Hepatocyte (in vitro differentiated cells): ENCODE measurements at places on chromosomes 1 and 21. TPM values are rescaled to one million over a fixed set of nuclear protein-coding genes. Genes with fewer than 3 reads are reported as not detected.
A peak's percentile ranks its signal among the peaks of the same experiment; 100 is the strongest.

- no peak for DNase-seq
Observed at GRCh38 chr21:26275801-26276200, 105.2 kb upstream of the APP start.

- no peak for DNase-seq
Observed at GRCh38 chr1:200154069-200154767, 126.7 kb downstream of the NR5A2 start.

The SLC35F3 gene
- 0.43 and 1.3 TPM in 2 replicates for polyA plus RNA-seq

DNA sequence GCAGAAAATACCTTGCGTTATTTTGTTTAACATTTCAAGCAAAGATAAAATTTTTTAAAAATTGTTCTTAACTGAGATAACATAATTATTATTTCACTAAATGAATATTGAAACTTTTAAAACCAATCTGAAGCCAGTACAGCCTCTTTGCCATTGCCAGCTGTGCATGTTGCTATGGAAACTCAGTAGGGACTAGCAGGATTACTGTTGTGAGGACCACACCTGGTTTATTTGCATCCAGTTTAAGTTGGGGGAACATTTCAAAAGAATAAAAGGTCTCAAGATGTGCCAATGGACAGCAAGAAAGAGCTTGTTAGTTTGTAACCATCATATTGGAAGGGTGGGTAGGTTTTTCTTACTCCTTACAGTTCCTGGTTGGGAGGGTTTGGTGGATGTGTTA is 80.7 kb downstream of the POU2F1 start:
- no peak for DNase-seq

DNA sequence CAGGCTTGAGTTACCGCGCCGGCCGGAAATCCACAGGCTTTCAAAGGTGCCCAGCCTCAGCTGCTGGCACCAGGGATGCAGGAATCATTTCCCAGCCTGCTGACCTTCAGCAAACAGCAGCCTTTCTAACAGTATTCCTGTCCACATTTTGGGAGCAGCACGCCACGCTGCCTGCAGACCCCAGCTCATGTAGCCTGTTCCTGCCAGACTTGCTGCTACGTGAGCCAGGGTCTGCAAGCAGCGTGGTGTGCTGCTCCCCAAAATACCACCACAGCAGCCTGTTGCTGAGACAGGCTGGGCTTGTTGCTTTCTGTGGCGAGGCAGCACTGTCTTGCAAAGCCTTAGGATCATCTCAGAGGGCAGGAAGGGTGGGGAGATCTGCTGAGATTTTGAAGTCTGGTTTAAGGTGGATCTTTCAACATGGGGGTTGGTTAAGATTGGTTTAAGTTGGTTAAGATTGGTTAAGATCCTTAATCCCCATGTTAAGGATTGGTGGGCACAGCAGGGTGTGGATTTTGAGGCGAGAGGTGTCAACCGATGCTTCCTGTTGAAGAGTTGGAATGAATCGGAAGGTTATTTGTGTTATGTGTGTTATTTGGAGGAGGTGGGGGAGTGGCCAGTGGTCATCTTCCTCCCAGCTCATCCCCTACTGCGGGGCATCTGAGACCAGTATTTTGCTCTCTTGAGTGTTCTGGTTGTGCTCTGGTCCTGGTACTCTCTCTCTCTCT is 12.9 kb downstream of the FAAH start:
- no peak for DNase-seq

- no peak for DNase-seq
Observed at GRCh38 chr1:114109981-114110380, 43.7 kb downstream of the SYT6 start.

The SMCP gene
- polyA plus RNA-seq, result not detected in 2 replicates

- no peak for DNase-seq
Observed at GRCh38 chr1:109379422-109379821, 18.3 kb downstream of the SORT1 start.

GRCh38 chr1:22854688-22855565 is 117.7 kb downstream of the LACTBL1 start:
- no peak for DNase-seq

GRCh38 chr1:186511761-186512637 is 51.1 kb upstream of the PDC start:
- peak; percentile 27 for DNase-seq

The TDRD5 gene
- polyA plus RNA-seq, result not detected in 2 replicates

DNA sequence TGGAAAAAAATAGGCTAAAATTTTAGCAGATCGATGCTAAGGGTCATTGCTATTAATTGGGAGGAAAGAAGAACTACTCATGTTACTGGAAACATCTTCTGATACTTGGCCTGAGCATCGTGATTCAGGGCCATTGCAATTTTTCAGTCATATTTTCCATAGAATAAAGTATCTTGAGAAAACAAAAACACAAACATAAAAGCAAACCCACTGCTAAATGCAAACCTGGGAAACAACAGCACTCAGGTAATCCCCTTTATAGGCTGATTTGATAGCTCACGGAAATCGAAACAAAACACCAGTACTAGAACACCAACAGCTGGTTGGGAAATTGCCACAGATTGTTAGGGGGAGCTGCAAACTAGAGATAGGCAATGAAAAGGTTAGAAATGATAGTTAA is 172.9 kb upstream of the ESRRG start:
- DNase-seq, result no peak

The C21orf58 gene
- 6.8 and 6.9 TPM in 2 replicates for polyA plus RNA-seq

DNA sequence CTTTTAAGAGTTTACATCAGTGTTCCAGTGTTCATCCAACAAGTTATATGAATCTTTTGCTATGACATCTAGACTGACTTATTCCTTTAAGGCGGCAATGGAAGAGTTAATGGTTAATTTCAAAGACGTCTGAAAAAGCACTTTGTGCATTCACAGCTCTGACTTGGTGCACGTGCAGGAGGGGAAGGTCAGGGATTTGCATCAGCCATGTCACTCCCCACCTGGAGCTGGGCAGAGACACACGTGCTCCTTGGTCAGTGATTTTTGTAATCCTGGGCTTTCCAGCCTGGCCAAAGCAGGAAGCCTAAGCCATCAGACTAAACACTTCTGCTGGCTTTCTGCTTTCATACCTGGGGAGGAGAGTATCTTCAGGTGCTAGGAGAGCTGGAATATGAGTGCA is 96.3 kb downstream of the ST3GAL3 start:
- no peak for DNase-seq

GRCh38 chr1:80225510-80225909 is 1219.0 kb upstream of the ADGRL4 start:
- DNase-seq, result no peak

The TFAP2E gene
- polyA plus RNA-seq, result 0.81 TPM in 1 of 2 replicates, not detected in the other

DNA sequence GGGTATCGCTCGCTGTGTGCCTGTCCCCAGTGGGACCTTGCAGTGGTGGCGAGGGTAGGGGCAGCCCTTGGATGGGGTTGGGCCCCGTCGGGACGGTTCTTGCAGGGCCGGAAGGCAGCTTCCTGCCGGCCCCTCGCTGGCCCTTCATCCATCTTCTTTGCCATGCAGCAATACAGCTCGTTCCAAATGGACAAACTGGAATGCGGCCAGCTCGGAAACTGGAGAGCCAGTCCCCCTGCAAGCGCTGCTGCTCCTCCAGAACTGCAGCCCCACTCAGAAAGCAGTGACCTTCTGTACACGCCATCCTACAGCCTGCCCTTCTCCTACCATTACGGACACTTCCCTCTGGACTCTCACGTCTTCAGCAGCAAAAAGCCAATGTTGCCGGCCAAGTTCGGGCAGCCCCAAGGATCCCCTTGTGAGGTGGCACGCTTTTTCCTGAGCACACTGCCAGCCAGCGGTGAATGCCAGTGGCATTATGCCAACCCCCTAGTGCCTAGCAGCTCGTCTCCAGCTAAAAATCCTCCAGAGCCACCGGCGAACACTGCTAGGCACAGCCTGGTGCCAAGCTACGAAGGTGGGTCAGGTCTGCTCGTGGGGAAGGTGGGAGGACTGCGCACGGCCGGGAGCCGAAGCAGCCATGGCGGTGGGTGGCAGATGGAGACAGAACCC is 45.8 kb downstream of the SIM2 start:
- DNase-seq, result no peak

GRCh38 chr1:198377702-198378101 is 162.8 kb downstream of the ATP6V1G3 start:
- DNase-seq, result no peak

DNA sequence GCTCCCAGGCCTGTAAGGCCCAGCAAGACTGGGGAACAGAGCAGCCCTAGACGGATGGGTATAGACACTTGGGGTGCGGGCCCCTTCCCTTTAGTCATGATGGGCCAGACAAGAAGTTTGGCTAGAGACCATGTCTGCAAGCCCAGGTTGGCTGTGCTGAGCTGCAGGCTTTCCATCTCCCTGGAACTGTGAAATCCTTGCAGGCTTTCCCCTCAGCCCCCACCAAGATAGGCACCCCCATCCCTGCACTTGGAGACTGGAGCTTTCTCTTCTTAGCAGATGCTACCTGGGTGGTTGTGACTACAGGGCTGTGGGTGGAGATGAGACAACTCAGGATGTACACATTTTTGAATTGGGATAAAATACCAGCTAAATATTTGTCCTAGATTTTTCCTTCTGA is 110.3 kb downstream of the PTPRU start:
- DNase-seq, result no peak

DNA sequence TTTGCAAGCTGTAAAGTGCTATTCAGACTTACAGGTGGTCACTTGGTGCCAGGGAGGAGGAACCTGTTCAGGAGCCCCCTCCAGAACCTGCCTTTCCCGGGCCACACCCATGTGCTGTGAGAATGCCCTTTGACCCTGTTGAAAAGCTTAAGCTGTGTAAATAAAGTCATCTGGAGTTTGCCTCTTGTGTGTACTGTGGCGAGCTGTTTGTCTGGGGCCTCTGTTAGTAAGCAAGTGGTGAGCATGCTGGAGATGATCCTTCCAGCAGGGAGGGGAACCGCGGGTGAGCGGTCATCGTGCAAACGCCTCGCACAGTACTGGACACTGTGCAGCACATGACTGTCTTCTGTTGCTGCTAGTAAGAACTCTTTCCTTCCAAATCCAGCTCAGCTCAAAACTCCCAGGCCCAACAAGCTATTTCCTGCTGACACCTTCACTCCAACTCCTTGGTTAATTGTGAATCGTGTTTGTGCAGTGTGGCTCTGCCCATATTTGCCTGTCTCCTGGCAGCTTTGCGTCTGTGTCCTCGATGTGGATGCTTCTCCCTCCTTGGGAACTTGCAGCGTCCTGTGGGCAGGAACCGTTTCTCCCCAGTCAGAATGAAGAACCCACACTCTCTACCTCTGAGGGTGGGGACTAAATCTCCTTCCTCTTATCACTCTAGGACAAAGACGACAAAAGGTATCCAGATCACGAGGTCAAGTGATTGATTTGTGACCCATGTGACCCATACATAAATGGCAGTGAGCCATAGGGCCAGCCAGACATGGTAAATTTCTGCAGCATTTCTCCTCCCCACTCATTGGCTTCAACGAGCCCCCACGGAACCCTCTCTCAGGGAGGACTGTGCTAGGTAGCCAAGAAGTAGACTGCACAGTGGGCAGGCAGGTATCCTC is 13.9 kb upstream of the BTG2 start:
- peak; percentile 84 for DNase-seq

GRCh38 chr1:211892577-211892976 is 62.0 kb upstream of the LPGAT1 start:
- no peak for DNase-seq

- DNase-seq, result no peak
Observed at GRCh38 chr21:33767236-33767635, 124.9 kb downstream of the ITSN1 start.

The AGL gene
- polyA plus RNA-seq, result 9.2 and 9.3 TPM in 2 replicates

GRCh38 chr1:109950509-109950908 is 34.1 kb upstream of the AHCYL1 start:
- no peak for DNase-seq

GRCh38 chr1:222788402-222789156 is 26.3 kb upstream of the DISP1 start:
- no peak for DNase-seq

DNA sequence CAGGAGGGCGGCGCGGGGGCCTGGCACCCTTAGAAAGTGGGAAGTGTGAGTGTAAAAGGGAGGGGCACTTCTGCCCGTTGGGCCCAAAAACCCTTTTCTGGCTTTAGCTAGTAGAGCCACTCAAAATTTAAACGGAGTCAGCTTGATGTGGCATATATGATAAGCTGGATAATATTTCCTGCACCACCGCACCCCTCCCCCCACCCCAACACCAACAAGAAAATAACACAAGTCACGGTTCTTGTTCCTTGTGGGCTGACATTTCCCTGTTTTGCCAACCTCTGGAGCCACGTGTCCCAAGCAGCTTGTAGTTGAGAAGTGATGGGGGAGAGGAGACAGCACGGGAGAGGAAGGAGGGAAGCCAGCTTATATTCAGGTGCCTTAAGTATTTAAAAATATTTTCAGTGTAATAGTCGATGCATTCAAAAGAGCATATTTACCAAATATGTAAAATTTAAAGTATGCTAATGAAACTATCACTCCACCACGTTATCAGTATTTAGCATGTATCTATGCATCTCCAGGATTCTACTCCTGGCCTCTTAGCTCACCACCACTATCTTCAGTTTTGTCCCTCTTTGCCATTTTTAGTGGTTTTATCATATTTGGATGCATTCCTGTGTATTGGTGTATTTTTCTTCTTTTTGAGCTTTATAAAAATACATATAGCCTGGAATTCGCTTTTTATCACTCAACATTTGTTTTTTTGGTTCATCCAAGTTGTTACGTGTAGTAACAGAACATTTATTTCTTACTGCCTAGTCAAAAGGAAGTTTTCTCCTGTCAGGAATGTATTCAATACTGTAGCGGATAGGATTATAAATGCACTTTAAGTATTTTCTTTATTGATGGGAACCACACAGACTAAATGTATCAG is 773 bp upstream of the DDX59 start:
- peak; percentile 59 for DNase-seq

The PFDN2 gene
- 84.6 and 93.2 TPM in 2 replicates for polyA plus RNA-seq
